ENCODE measurements at places on chromosomes 11 and 22. TPM values are rescaled to one million over a fixed set of nuclear protein-coding genes. Genes with fewer than 3 reads are reported as not detected.

- no peak overlapping the region for H3K4me3 ChIP-seq
- no peaks in the 10 kb centered on the region for H3K36me3 ChIP-seq
- peaks cover 10% of the 10 kb centered on the region for H3K4me1 ChIP-seq
- no peak overlapping the region for H3K27ac ChIP-seq
- no peak for DNase-seq
- no peaks in the 10 kb centered on the region for H3K27me3 ChIP-seq
Observed at GRCh38 chr11:17209939-17210245, 2.1 kb upstream of the PIK3C2A start.

DNA sequence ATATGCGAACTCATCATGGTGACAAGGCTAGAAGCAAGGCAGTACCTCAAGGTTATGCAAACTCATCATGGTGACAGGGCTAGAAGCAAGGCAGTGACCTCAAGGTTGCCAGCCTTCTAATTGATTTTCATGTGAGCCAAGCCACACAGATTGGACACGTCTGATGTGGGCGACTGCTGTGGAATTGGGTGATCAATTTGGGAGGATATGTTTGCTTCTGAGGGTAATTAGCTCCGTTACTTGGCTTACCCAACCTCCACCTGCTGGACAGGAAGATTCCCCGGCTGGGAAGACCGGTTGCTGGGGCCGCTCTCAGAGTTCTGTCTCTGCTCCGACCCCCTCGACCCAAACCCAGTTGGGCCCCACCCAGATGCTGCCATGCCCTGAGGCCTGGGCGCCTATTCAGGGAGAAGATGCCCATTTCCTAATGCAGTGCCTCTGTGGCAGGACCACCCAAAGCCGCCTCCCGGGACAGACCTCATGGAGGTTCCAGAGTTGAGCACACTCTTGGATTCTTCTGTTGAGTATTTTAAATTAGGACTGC is 69.9 kb upstream of the SHANK2 start:
- no peaks in the 10 kb centered on the region for H3K36me3 ChIP-seq
- no peaks in the 10 kb centered on the region for H3K27me3 ChIP-seq
- H3K4me1 ChIP-seq, result no peaks in the 10 kb centered on the region
- no peak overlapping the region for H3K4me3 ChIP-seq
- DNase-seq, result no peak

GRCh38 chr22:38753948-38754750 is 1.6 kb downstream of the SUN2 start:
- peak overlapping the region; percentile 99 for H3K27ac ChIP-seq
- peaks cover 7% of the 10 kb centered on the region for H3K4me1 ChIP-seq
- peak; percentile 89 for DNase-seq
- peak overlapping the region; percentile 83 for H3K4me3 ChIP-seq
- H3K27me3 ChIP-seq, result no peaks in the 10 kb centered on the region
- peaks cover 7% of the 10 kb centered on the region for H3K36me3 ChIP-seq

DNA sequence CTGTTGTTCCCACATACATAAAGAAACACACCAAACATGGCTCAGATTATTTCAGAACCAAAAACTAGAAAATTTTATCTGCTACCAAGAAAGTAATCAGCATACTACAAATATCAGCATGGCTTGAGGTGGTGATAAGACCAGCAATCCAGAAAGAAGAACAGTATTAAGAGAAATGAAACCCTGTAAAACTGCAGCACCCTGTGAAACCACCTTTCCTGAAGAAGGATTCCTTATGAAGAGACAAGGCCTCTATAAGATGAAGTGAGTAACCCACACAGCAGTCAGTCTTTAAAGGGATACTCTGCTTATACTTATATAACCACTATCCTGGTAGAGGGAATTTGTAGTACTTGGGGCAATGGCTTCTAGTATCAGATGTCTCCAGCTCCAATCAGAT is 49.9 kb downstream of the RSF1 start:
- H3K27ac ChIP-seq, result no peak overlapping the region
- H3K4me3 ChIP-seq, result no peak overlapping the region
- H3K27me3 ChIP-seq, result no peaks in the 10 kb centered on the region

DNA sequence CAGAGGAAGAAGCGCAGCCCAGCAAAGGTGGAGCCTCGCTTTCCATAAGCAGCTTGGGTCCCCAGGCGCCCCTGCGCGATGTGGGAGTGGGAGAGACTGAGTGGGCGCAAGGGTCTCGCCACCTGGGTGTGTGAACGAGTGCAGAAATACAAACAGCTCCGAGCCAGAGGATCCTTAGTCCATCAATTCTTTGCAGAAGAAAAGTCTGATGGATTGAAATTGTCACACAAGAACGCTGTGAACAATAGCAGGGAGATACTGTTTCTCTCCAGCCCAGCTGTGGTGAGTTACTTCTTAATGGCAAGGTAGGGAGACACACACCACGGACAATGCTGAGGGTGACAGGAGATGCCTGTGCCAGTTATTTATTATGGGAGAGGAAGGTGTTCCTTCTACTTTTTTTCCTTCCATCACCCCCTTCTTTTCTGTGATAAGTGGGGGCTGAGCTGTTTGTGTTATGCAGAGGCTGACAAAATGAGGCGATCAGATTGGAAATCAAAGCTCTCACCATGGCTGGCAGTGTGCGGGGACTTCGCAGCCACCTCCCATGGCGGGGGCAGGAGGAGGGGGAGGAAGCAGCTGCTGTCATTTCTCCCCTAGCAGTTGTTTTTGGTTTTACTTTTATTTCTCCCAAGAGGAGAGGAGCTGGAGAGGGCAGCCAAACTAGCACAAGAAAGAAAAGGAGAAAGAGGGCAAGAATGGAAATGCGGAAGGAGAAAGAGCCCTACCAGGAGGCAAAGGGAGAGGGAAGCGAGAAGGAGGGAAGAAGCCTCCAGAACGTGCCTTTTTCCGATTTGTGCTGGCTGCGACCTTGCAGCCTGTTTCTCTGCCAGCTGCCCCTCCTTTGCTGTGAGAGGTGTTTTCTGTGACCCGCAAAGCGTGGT is 755.8 kb downstream of the NTM start:
- H3K27ac ChIP-seq, result no peak overlapping the region
- no peaks in the 10 kb centered on the region for H3K27me3 ChIP-seq
- DNase-seq, result no peak
- peaks cover 3% of the 10 kb centered on the region for H3K4me1 ChIP-seq
- no peaks in the 10 kb centered on the region for H3K36me3 ChIP-seq
- H3K4me3 ChIP-seq, result no peak overlapping the region

DNA sequence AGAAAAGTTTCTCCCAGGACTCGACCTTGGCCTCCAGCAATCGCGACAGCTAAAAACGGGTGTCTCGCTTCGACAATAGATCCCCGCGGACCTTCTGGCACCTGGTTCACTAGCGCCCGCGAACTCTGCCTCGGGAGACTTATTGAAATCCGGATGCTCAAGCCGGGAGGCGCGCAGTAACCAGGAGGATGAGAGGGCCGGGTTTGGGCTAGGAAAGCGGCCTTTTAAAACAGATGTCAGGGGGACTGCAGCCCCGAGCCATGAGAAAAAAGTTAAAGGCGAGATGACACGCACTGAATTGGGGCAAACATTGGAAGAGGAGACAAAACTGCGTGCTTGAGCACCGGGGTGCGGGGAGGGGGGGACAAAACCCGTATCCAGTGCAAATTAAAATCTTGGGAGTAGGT is 637 bp upstream of the ZBTB16 start:
- H3K36me3 ChIP-seq, result peaks cover 8% of the 10 kb centered on the region
- DNase-seq, result peak; percentile 59
- peaks cover 13% of the 10 kb centered on the region for H3K4me1 ChIP-seq
- H3K27me3 ChIP-seq, result no peaks in the 10 kb centered on the region

DNA sequence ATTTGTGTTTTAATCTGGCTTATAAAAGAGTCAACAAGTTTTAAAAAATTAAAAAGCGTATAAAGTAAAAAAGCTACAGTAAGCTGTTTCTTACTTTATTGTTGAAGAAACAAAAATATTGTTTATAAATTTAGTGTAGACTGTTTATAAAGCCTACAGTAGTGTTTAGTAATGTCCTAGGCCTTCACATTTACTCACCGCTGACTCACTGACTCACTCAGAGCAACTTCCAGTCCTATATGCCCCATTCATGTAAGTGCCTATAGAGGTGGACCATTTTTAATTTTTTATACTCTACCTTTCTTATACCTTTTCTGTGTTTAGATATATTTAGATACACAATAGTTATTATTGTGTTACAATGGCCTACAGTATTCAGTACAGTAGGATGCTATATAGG is 12.2 kb downstream of the MPPED2 start:
- H3K36me3 ChIP-seq, result no peaks in the 10 kb centered on the region
- no peaks in the 10 kb centered on the region for H3K4me1 ChIP-seq
- no peak overlapping the region for H3K27ac ChIP-seq
- no peak overlapping the region for H3K4me3 ChIP-seq
- H3K27me3 ChIP-seq, result no peaks in the 10 kb centered on the region
- DNase-seq, result no peak

DNA sequence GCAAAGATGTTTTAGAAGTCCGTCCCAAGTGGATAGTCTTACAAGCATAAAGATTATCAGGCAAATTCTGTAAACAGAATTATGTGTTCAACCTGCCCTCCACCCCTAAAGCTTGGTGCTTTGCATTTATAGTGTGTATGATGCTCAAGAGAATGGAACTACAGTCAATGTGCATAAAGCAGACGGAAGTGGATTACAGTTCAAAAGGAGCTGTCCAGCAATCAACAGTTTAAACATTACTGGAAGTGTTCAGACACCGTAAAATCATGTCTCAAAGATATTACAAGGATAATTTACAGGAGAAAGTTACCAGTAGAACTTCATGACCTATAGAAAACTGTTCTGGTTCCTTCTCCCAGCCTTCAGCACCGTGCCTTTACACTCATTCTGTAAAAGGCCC is 1.0 kb downstream of the RIC3 start:
- H3K4me3 ChIP-seq, result peak overlapping the region; percentile 65
- H3K27ac ChIP-seq, result no peak overlapping the region
- H3K27me3 ChIP-seq, result no peaks in the 10 kb centered on the region
- DNase-seq, result no peak
- peaks cover 4% of the 10 kb centered on the region for H3K4me1 ChIP-seq
- no peaks in the 10 kb centered on the region for H3K36me3 ChIP-seq

DNA sequence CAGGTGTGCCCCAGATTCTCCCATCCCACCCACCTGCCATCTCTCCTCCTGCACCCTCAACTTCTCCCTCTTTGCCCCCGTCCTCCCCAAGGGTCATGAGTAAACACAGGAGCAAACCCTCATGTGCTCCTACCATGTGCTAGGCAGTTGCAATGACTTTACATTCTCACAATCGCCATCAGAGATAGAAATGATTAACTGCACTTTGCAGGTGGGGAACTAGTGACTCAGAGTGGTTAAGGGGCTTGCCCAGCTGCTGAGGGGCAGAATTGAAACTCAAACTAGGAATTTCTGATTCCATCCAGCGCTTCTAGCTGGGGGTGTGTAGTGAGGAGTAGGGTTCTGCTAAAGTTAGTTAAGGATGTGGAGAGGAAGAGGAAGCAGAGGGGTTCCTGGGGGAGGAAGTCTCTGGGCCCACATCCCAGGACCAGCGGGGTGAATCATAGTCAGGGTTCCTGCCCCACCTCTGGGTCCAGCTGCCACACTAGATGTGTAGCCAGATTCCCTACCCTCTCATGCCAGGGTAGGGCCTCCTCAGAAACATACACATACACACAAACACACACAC is 16.0 kb upstream of the PRG2 start:
- DNase-seq, result no peak
- H3K4me1 ChIP-seq, result peaks cover 6% of the 10 kb centered on the region
- H3K4me3 ChIP-seq, result no peak overlapping the region
- no peak overlapping the region for H3K27ac ChIP-seq

GRCh38 chr11:68142028-68142412 is 20.8 kb upstream of the CHKA start:
- H3K27ac ChIP-seq, result peak overlapping the region; percentile 74
- no peaks in the 10 kb centered on the region for H3K36me3 ChIP-seq
- no peak overlapping the region for H3K4me3 ChIP-seq

DNA sequence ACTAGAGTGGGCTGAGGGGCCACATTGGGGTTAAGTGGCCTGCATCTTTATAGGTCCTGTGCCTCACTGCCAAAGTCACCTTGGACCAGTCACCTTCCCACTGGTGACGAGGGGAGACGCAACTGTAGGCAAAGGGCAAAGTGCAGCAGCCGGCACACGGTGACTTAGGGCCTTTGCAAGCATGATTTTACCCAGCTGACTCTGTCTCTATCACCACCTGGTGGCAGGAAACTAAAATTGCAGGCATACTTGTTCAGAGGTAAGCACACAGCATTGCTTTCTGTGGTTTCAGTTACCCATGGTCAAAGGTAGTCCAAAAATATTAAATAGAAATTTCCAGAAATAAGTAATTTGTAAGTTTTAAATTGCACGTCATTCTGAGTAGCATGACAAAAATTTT is 1164.4 kb downstream of the BRD1 start:
- H3K36me3 ChIP-seq, result no peaks in the 10 kb centered on the region
- no peak for DNase-seq
- no peak overlapping the region for H3K4me3 ChIP-seq
- no peaks in the 10 kb centered on the region for H3K27me3 ChIP-seq
- H3K4me1 ChIP-seq, result no peaks in the 10 kb centered on the region

GRCh38 chr11:109075976-109076375 is 346.0 kb upstream of the C11orf87 start:
- no peaks in the 10 kb centered on the region for H3K27me3 ChIP-seq
- no peak overlapping the region for H3K4me3 ChIP-seq
- DNase-seq, result no peak

- H3K27me3 ChIP-seq, result no peaks in the 10 kb centered on the region
- H3K4me1 ChIP-seq, result peaks cover 10% of the 10 kb centered on the region
- H3K4me3 ChIP-seq, result no peak overlapping the region
- no peak for DNase-seq
Observed at GRCh38 chr11:34890089-34890488, 26.1 kb downstream of the APIP start.

GRCh38 chr22:31734512-31734911 is 15.4 kb downstream of the PRR14L start:
- no peaks in the 10 kb centered on the region for H3K36me3 ChIP-seq
- no peak overlapping the region for H3K4me3 ChIP-seq
- DNase-seq, result no peak
- H3K27me3 ChIP-seq, result no peaks in the 10 kb centered on the region
- no peak overlapping the region for H3K27ac ChIP-seq

GRCh38 chr11:61092280-61092766 is 10.0 kb upstream of the CD5 start:
- no peaks in the 10 kb centered on the region for H3K27me3 ChIP-seq
- no peak overlapping the region for H3K27ac ChIP-seq
- no peak for DNase-seq
- no peaks in the 10 kb centered on the region for H3K36me3 ChIP-seq
- no peaks in the 10 kb centered on the region for H3K4me1 ChIP-seq
- no peak overlapping the region for H3K4me3 ChIP-seq

Gene LINC01488
- not detected for total RNA-seq

Gene MYO7A
- 6.1 TPM for total RNA-seq

Gene C22orf42
- 0.31 TPM for total RNA-seq

Gene UBQLN3
- total RNA-seq, result not detected

Gene NXPE4
- not detected for total RNA-seq

Gene ADSL
- total RNA-seq, result 32.5 TPM

Gene SLC17A6
- 0.12 TPM for total RNA-seq

Gene PRG3
- not detected for total RNA-seq
